ENCODE measurements at places on chromosomes 2 and 18. TPM values are rescaled to one million over a fixed set of nuclear protein-coding genes. Genes with fewer than 3 reads are reported as not detected.

DNA sequence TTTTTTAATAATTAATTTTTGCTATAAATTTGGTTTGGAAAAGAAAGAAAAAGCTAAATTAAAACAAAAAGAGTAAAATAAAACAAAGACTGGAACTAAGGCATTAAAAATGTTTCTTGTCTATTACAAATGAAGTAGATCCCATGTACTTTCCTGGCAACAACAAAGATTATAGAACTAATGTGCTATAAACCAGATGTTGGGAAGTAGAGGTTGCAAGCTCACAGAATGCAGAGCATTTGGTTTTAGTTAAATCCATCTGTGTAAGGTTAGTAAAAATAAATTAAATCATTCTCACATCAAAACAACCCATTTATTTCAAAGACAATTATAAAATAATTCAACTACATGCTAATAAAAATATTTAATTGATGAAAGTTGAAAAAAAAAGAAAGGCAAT is 157.2 kb upstream of the ZC3H15 start:
- no peaks in the 10 kb centered on the region for H3K27me3 ChIP-seq
- no peaks in the 10 kb centered on the region for H3K4me1 ChIP-seq
- H3K27ac ChIP-seq: peak overlapping the region; percentile 73
- no peaks in the 10 kb centered on the region for H3K36me3 ChIP-seq
- H3K4me3 ChIP-seq: no peak overlapping the region
- peak; percentile 85 for DNase-seq

GRCh38 chr2:18074476-18074875 is 196.0 kb downstream of the KCNS3 start:
- no peaks in the 10 kb centered on the region for H3K27me3 ChIP-seq
- H3K4me3 ChIP-seq: no peak overlapping the region
- no peak overlapping the region for H3K27ac ChIP-seq
- no peaks in the 10 kb centered on the region for H3K4me1 ChIP-seq
- no peaks in the 10 kb centered on the region for H3K36me3 ChIP-seq

- no peaks in the 10 kb centered on the region for H3K4me1 ChIP-seq
- H3K27me3 ChIP-seq: no peaks in the 10 kb centered on the region
- no peak overlapping the region for H3K4me3 ChIP-seq
- no peaks in the 10 kb centered on the region for H3K36me3 ChIP-seq
- peak; percentile 60 for DNase-seq
These were observed 239.5 kb downstream of the WDR7 start for GRCh38 chr18:56890632-56891031.

DNA sequence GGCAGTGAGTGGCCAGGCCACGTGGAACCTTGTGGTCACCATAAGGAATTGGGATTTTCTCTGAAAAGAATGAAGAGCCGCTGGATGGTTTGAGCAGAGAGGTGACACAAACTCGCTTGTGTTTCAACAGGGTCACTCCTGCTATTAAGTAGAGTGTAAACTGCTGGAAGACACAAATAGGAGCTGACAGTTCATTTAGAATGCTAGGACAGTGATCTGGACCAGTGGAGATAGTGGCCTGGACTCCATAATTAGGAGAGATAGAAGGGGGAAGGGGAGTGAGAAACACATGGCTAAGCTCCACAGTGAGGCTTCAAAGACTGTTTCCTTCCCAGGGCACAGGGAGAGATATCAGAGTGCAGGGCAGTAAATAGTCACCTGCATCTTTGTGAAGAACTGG is 381.1 kb upstream of the ST6GAL2 start:
- no peaks in the 10 kb centered on the region for H3K36me3 ChIP-seq
- no peak overlapping the region for H3K27ac ChIP-seq
- no peak overlapping the region for H3K4me3 ChIP-seq
- DNase-seq: no peak

- H3K27ac ChIP-seq: no peak overlapping the region
- no peak for DNase-seq
- H3K27me3 ChIP-seq: no peaks in the 10 kb centered on the region
- H3K4me1 ChIP-seq: peaks cover 20% of the 10 kb centered on the region
These were observed 83.0 kb downstream of the ACVR1 start for GRCh38 chr2:157793053-157793612.

The AGXT gene
- polyA plus RNA-seq: 0.30 TPM

The SELENOI gene
- polyA plus RNA-seq: 11.8 TPM
